ENCODE measurements at places on chromosomes 4 and X.

DNA sequence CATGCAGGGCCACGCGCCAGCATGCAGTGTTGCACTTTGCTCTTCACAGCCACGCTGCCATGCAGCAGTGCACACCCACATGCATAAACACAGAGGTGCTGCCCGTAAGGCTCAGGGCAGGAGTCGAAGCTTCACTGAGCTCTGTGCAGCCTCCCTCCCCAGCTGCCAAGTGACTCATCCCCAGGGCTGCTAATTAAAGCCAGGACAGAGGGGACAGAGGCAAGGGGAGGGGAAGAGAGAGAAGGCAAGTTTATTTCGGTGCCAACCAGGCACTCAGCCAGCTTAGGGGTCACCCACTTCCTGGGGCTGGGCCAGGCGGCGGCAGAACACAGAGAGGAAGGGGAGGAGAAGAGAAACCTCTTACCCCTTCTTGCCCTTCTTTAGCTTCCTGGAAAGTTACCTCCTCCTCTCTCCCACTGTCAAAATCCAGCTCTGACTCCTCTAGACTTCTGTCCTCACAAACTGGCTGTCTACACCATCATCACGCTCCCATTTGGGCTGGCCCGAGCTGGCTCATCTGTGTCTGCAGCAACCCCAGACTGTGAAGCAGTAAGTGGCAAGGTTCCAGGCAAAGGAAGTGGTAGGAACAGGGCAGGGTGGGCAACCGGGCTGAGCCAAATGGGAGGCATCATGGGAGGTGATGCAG lies 6.2 kb upstream of the IQSEC2 start:
- peak; percentile 64 for DNase-seq

GRCh38 chr4:105714071-105714521 lies 5.5 kb downstream of the GSTCD start:
- DNase-seq = no peak

GRCh38 chrX:52410439-52411394 lies 41.9 kb downstream of the XAGE2 start:
- DNase-seq = no peak

DNA sequence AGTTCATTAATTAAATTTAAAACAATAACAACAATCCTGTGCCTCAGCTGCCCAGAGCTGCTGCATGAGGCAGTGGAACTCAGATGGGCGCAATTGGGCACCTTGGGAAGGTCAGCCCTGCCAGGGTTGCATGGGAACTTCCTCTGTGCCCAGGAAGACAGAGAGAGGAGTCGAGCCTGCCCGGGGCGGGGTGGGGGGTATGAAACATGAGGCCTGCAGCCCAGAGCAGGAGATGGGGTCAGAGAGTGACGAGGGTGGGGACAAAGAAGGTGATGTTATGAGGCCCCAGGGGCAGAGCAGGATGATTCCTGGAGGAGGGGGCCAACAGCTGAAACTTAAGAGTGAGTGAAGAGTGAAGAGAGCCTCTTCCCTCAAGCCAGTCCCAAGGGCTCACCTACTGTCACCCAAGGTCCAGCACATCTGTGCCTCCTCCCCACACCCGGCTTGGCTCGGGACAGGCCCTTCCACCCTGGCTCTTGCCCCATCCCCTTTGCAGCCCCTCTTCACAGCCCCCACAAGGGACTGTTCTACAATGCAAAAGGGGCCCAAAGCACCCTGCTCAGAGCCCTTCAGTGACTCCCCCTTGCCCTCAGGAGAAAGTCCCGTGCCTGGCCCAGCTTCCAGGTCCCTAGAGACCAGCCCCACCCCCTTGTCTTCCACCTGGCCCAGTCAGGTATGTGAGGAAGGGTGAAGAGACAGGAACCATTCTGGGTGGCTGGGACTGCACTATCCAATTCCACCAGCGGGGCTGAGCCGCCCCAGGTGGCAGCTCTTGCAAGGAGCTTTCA lies 31.4 kb downstream of the HMX1 start:
- no peak for DNase-seq

DNA sequence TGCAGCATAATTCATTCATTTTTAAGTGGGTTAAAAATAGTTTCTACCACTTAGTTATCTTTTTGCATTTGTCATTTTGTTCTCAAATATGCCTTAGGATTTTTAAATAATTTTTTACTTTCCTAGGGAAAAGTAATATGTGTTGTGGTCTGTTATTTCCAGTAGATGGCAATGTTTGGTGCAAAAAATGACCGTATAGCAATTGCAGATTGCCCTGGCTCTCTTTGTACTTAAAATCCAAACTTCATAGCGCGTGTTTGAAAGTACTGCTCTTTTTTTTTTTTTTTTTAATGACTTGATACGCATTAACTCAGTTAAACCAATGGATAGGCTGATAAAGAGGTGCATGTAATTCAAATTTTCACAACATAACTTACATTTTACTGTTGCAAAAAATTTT lies 74.4 kb upstream of the RBMX start:
- no peak for DNase-seq

DNA sequence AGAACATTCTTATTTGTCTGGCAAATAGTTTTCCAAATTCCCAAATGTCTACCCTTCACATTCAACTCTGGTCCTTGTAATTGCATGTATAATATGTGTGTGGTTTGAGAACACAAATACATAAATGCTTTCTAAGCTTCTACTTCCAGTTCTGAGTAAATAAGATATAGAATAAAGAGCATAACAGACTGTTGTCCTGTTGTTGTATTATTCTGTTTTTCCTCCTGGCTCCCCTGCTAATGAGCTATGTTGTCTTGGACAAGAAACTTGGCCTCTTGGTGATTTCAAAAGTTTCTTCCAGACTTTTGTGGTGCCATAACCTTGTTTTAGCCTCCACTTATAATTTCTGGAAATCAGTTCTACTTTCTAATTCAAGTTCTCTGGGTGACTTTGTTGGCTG lies 75.3 kb upstream of the USP38 start:
- DNase-seq = no peak

GRCh38 chrX:64377753-64378152 lies 17.5 kb downstream of the MTMR8 start:
- no peak for DNase-seq
